Activated CD4-positive, alpha-beta T cell treated with anti-CD3 and anti-CD28 coated beads, Interleukin-2, amount 10 ng/mL, durations not matched to agents 24 days and 14 days (primary cell): ENCODE measurements at places on chromosomes 5 and 9.

DNA sequence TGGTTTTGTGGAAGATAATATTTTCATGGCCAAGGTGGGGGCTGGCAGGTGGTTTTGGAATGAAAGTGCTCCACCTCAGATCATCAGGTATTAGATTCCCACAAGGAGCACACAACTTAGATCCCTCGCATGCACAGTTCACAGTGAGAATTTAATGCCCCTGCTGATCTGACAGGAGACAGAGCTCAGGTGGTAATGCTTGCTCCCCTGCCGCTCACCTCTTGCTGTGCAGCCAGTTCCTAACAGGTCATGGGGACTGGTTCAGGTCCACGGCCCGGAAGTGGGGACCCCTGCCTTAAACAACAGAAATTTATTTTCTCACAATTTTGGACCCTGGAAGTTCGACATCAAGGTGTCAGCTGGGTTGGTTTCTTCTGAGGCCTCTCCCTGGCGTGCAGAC, 668.7 kb upstream of the ZNF608 start:
- no peak for DNase-seq

- no peak for DNase-seq
Observed at GRCh38 chr5:60447488-60447920, 252.5 kb downstream of the DEPDC1B start.

DNA sequence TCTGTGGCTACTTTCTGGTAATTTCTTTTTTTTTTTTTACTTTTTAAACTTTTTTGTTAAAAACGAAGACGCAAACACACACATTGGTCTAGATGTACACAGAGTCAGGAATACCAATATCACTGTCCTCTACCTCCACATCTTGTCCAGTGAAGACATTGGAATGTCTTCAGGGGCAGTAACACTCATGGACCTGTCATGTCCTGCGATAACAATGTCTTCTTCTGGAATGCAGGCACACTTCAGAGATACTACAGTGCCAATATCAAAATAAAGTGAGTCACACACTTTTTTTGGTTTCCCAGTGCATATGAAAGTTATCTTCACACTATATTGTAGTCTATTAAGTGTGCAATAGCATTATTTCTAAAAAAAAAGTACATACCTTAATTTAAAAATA, 175.9 kb downstream of the ARRDC3 start:
- no peak for DNase-seq

DNA sequence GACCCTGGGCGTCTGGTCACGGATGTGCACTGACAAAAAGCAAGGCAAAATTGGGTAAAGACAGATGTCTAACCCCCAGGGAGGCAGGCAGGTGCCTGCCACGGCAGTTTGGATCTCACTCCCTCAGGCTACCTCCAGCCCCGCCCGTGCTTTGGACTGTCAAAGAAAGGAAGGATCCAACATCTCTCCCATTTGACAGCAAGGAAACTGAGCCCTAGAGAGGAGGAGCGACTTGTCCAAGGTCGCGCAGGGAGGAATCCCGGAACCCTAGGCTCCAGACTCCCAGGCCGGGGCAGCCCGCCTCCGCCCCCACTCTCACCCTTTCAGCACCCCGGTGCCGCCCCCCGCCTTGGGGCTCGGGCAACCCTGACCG, 376 bp downstream of the GOLGA1 start:
- DNase-seq = no peak

GRCh38 chr9:83754383-83754977, 46.7 kb upstream of the UBQLN1 start:
- no peak for DNase-seq
